Common myeloid progenitor, CD34-positive (primary cell): ENCODE measurements at places on chromosomes 2 and 18.

DNA sequence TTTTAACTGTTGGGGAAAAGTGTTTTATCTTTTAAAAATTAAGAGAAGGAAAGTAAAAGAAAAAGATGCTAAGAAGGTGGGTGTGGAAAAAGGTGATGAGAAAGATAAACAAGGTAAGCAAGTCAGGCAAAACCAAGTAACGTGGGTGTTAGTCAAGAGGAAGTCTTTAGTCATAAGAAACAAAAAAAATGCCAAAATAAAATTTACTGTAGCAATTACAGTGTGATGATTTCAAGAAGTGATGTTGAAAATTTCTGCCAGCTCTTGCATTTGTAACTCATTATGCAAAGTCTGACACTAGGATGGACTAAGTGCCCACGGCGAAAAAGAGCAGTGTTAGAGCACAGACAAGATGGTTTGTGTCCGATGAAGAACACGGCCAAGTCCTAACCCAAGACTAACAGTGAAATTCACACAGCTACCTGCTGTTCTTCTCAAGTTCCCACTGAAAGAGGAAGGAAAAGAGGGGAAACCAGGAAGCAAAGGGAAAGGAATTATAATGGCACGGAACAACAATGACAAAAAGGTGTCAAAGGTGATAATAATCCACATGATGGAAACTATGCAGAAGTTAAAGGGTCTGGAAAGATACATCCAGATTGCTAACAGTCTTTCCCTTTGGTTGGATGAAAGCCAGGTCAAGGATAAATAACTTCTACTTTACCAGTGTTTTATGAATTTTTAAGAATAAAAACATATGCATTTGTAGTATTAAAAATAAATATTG, 34.1 kb downstream of the NOL10 start:
- no peak for DNase-seq

- no peak for DNase-seq
Measured at GRCh38 chr18:34709104-34709503, 994 bp upstream of the DTNA start.

- no peak for DNase-seq
Measured at GRCh38 chr2:191318729-191319078, 73.5 kb downstream of the MYO1B start.

GRCh38 chr18:62637807-62638687, 77.3 kb upstream of the PHLPP1 start:
- DNase-seq: peak; percentile 67

DNA sequence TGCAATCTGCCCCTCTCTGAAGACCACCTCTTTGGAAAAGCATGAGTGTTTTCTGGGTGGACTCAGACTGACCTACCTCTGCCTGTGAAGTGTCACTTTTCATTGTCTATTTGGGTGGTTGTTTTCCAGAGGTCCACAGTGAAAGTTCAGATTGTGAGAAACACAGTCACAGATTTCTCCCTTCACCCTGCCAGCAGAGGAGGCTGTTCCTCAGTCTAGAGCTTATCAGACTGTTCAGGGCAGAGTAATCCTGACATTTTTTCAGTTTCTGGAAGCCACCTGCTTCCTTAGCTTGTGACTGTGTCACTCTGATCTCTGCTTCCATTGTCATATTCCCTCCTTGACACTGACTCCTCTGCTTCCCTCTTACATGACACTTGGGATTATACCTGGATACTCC, 55.4 kb upstream of the RMP24 start:
- peak; percentile 2 for DNase-seq

- DNase-seq: peak; percentile 49
Measured at GRCh38 chr2:176473177-176473576, 203.9 kb downstream of the MTX2 start.

DNA sequence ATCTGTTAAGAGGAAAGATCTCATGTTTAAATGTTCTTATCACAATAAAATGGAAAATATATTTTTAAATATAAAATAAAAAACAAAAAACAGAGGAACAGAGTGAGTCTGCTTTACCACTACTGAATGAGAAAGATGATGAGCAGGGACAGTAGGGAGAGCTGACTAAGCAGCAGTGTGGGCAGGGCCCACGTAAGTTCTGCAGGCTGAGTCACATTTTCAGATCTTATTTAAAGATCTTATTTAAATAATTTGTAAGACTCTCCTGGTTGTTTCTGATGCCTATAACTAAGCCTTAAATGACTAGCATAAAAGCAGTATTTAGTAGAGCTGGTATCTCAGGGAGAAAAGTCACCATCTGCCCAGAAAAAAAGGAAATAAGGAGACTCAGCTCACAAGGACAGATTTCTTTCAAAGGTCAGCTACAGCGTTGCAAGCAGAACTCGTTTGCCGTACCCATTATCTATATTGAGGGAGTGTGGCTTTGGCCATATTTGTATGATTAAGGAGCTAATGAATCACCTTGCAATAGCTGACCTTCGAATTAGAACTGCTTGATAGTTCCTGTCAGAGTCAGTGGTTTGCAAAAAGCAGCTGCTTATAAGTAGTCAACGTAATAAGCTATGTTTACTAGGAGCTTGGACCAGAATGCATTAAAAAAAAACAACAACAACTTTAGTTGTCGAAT, 322.1 kb upstream of the CHAC2 start:
- no peak for DNase-seq

- no peak for DNase-seq
Measured at GRCh38 chr2:140440815-140441214, 1660.6 kb upstream of the NXPH2 start.

- DNase-seq: no peak
Measured at GRCh38 chr2:173750831-173751230, 214.3 kb downstream of the SP3 start.

DNA sequence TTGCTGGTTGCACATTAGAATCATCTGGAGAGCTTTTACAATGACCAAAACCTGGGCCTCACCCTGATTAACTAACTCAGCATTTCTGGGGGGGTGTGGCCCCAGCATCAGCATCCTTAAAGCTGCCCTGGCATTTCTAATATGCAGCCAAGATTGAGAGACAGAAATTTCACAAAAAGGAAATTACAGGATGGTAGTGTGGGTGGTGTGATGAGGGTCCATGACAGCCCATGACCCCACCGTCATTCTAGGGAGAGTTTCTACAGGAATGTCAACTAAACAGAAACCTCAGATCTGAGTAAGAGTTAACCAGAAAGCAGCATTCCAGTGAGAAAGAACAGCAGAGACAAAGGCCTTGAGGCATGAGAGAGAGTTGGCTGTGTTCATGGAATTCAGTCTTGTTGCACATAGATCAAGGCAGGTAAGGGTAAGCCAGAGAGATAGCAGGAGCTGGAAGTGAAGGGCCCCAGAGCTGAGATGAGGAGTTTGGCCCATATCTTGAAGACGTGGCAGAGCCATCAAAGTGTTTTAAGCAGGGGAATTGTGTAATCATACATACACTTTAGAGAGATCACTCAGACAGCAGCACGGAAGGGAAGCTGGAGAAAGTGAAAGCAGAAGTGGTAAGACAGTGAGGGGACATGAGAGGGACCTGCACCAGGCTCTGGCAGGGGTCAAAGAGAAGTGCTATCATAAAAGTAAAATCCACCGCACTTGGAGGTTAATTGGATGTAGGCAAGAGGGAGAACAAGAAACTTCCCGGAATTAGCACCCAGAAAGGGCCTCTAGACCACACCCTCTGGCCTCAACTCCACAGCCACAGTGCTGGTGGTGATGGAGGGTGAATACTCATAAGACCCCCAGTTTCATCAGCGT, 7.8 kb upstream of the TRABD2A start:
- peak; percentile 91 for DNase-seq

GRCh38 chr2:48312126-48312525, 217.8 kb upstream of the STON1 start:
- no peak for DNase-seq
